ENCODE measurements at places on chromosomes 2 and 18.

DNA sequence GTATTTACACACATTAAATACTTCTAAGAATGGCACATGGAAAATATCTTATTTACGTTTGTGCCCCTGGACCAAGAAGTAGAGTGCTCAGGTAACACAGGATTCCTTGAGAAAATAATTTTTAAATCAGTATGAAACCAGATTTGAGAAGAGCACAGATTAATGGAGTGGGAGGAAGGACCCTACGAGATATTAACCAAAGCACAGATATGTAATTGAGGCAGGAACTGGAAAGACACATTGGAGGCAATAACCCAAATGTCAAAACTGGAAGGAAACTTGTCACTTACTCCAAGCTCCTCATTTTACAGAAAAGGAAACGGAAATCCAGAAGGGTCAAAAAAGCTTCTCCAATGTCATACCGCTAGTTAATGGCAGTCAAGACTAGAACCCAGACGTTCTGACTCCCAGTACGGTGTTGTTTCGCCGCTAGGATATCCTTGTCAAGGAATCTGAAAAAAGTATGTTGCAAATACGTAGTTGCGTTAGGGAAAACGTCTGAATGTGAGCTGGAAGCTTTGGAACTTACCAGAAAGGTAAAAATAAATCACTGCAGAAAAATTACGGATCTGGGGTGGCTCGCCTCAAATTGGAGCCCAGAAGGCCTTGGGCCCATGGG is 634 bp downstream of the MTIF2 start:
- no peak for DNase-seq

- DNase-seq: no peak
Measured at GRCh38 chr18:8709248-8710059, 4.1 kb downstream of the MTCL1 start.

DNA sequence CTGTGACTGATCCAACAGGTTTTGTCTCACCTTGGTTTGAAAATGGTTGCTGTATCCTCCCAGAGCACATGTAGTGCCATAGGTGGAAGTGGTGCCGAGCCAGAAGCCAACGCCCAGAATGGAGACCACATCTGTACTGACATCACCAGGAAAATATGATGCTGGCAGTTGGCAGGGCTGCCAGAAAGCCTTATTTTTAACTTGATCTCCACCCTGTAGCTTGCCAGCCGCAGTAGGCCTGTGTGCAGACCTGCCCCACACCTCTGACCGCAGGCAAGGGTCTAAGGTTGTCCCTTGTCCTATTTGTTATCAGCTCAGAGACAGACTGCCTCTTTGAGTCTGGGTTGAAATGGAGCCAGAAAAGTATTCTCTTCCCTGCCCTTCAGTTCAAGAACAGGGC is 123.5 kb upstream of the EML6 start:
- DNase-seq: no peak

DNA sequence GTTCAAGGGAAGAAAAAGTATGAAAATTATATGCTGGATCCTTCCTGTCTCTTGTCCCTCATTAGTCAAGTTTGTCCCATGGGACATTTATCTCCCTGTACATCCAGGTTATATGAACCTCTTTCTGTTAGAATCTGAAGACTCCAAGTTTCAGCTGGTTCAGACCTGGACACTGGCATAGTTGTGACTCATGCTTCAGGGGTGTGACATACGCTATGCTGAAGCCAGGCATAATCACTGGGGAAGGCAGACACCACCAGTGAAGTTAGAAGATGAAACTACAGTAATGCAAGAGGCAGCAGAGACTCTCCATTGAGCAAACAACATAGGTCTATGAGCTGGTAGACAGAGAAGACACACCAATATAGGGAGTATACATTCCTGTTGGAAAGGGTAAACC is 269.7 kb upstream of the SLC8A1 start:
- DNase-seq: peak; percentile 29

GRCh38 chr2:10062931-10063365 is 17.3 kb downstream of the CYS1 start:
- no peak for DNase-seq

DNA sequence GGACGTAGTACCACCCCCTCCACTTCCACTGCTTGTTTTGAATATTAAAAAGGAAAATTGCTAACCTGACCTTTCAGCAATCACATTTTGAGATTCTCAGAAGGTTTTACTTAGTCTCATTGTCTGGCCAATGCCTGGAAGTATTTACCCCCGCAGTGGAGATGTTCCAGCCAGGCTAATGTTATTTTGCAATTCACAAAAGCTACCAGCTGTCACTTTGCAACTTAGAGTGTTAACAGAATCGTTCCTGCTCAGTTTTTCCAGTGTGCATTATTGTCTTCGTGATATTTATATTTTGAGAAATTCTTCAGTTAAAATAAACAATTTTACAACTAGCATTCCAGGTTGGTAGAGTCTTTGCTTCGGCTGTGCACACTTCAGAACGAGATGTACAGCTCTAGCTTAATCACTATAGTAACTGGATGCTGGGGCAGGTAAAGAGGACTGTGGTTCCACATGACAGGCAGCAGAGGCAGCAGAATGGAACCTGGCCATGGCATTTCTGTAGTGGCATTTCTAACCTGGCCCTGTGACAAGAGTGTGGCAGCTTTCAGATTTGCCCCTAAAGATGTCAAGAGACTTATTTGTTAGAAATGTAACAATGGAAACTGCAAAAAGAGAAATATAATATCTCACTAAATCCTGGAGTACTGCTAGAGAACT is 85.1 kb downstream of the DTNA start:
- DNase-seq: no peak

DNA sequence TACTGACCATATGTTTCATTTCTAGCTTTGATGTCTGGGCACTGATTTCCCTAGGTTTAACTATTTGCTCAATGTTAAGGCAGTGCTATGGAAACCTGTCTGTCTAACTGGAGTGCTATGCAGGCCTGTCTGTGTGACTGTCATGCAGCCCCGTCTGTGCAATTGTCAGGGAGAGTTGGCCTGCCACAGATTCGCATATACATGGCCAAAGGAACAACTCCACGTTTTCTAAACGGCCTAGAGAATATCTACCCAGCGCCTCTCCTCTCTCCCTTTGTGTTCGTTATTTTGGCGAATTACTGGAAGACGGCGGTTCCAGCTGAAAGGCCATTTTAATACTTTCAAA is 59.6 kb upstream of the PSME4 start:
- no peak for DNase-seq

DNA sequence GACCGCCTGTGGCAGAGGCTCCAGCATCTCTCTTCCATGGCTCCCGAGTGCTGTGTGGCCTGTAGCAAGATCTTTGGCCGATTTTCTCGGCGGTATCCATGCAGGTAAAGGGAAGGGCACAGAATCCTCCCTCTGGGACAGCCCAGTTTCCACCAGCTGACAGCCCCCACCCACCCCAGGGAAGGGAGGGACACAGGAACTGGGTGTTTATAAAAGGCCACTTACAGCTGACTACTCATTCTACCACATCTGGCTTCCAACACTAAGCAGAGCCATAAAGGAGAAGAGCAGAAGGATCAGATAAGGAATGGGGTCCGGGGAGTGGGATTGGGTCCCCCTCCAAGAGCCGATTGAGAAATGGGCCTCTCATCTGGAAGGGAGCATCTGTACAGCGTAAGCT is 20.2 kb downstream of the RUFY4 start:
- no peak for DNase-seq

GRCh38 chr2:96687711-96688640 is 45.4 kb downstream of the FER1L5 start:
- no peak for DNase-seq

- DNase-seq: no peak
Measured at GRCh38 chr2:157181234-157181633, 76.3 kb upstream of the GALNT5 start.

DNA sequence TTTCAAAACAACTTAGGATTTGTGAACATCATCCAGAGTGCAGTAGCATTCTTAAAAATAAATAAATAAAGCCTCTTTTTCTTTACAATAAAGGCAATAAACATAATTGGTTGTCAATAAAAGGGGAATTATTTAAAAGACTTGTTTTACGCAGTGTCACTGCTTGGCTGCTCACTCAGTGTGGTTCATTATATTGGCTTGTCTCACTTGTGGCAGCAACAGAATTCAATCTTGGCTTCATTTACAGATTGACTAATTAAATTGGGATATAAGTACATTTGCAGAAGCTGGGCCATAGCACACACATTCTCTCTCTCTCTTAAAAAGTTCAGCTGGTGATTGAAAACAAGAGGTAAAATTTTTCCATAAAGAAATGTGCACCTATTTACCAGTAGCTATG is 1027.6 kb downstream of the LRP1B start:
- DNase-seq: no peak

DNA sequence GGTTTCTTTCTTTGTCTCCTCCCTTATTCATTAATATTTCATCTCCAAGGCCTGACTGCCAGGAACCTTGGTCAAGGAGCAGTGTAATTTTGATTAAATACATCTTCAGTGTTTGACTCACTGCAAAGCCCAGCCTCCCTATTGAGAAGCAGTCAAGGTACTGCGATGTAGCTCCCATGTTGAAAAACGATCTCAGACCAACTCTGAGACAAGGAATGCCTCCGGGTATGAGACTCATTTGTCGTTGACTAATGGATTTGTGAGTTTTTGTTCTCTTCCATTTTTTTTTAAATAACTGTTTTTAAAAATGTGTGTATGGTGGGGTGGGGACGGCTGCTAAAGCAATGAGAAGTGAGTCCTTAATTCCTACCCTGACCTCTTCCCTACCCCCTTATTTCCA is 361.6 kb downstream of the SOX11 start:
- no peak for DNase-seq

GRCh38 chr2:230410861-230411569 is 5.0 kb upstream of the SP100 start:
- DNase-seq: no peak

DNA sequence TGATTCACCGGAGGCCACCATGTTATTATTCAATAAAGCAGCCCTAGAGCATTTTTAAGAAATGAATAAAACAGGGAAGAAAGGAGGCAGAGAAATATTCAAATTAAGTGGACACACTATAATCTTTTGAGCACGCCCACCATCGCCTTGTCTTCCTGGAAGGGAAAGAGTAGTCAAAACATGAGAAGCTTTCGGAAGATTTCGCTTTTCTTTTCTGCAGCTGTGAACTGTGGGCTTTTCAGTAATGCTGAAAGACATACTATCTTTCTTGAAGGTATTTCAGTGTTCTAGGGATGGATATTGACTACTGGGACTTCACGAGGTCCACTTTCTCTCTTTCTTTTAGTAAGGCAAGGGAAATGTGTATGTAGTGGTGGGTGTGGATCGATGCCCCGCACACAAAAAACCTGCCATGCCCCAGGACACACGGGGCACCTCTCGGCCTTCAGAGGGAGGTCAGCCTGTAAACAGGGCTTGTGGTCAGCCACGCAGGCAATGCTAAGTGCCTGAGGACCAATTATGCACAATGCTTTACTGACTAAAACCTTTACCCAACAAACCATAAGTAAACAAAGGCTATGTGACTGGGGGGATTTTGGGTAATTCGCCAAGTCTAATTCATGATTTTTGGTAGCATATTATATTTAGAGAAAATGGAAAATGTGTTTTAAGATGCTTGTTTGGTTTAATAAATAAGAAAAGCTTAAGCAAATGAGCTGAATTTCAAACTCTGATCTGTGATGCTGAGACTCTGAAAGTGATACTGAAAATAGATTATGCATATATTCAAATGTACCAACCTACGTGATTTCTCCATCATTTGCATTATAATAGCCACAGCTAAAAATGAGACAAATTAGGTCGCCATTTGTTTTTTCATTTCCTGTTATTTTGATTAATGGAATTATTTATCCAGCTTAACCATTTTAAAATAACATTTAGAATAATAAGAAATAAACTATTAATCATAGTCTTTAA is 130.5 kb downstream of the ZNF516 start:
- DNase-seq: no peak

GRCh38 chr18:34936772-34937171 is 104.4 kb upstream of the MAPRE2 start:
- DNase-seq: no peak

DNA sequence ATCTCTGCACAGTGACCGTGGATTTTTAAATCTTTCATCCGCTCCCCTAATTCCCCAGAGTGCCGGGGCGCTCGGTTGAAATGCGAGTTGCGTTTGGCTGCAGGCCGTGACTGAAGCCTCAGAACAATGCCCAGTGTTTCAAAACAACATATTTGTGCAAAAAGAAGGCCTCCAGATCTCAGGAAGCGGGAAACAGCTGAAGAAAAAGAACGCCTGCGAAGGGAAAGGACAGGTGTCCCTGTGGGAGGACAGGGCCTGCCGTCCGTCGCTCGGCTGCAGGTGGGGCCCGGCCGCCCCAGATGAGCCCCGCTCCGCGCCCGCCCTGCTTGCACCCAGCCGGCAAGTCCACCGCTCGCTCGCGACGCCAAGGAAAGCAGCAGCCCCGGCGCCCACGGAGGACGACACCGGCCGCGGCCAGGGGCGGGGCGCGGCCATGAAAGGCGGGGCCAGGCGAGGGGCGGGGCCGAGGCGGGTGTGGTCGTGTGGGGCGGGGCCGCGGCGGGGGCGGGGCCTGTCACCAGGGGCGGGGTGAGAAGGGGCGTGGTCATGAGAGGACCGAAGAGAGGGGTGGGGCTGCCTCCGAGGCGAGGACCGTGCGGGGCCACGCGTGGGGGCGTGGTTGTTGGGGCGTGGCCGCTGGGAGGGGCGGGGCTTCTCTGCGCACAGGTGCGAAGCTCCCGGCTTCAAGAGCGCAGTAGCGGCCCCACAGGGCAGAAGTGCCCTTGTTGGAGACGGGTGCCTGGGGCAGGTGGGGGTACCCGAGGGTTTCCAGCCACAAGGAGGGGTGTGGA is 17.6 kb upstream of the BOK start:
- no peak for DNase-seq

GRCh38 chr18:42742969-42743368 is 372.5 kb downstream of the RIT2 start:
- DNase-seq: no peak
